T-cell (primary cell): ENCODE measurements at places on chromosomes 3 and 15.
A peak's percentile ranks its signal among the peaks of the same experiment; 100 is the strongest.

DNA sequence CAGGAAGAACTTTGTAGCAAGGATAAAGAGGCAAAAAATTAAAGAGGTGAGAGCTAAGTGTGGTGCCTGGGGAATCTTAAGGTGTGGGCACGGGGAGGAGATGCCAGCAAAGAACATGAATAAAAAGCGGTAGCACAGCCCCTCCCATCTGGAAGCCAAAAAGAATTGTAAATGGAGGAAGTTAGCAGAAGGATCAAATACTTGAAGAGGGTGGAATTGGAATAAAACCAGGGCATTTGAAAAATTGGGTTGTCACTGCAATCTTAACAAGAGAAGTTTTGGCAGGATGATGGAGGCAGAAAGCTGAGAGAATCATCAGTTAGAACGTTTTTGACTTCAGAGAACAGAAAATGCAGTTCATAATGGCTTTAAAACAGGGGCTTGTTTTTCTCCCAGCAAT, 2.4 kb downstream of the CCR2 start:
- no peak for DNase-seq

DNA sequence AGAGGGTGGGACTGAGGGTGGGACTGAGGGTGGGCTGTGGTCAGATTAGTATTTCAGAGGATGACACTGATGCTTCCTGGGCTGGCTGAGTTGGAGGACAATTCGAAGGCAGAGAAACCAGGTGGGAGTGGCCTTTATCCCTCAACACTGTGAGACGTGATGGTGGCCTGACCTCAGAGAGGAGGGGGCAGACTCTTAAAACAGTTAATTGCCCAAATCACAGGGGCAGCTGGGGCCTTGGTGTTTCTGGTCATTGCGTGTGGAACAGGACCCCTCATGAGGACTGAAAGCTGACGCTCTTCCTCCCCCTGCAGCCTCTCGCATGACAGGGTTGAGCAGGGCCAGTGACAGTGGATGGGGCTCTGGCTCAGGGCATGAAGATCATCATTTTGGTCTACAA, 18.7 kb downstream of the DNASE1L3 start:
- DNase-seq: no peak

GRCh38 chr3:4083225-4084015, 219.7 kb upstream of the SETMAR start:
- DNase-seq: no peak

DNA sequence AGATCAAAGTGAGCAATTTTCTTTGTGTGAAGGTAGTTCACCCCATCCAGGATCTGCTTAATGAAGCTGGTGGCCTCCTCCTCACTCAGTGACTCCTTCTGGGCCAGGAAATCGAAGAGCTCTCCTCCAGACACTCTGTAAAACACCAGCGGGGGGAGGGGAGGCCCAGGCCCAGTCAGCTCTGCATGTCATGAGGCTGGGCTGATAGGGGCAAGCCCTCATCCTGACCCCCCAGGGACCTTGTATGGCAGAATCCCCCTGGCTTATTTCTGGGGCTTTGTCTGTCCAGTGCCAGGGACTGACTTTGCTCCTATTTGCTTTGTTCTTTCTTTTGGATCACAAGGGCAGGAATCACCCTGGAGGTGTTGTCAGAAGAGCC, 74.9 kb downstream of the DAPK2 start:
- peak; percentile 16 for DNase-seq
